Ureter (tissue), 1 donor: ENCODE measurements at places on chromosomes 4 and X. TPM values are rescaled to one million over a fixed set of nuclear protein-coding genes. Genes with fewer than 3 reads are reported as not detected.

The PAGE2 gene
- not detected for total RNA-seq

The C4orf36 gene
- 2.1 TPM for total RNA-seq

The PNMA5 gene
- total RNA-seq = not detected

The NCAPG gene
- total RNA-seq = 0.94 TPM

The NEXMIF gene
- 2.4 TPM for total RNA-seq

The GAGE2A gene
- total RNA-seq = not detected

The PAGE1 gene
- not detected for total RNA-seq

The SLC10A7 gene
- 26.7 TPM for total RNA-seq

The UVSSA gene
- 48.1 TPM for total RNA-seq

The RPS6KA6 gene
- 10.4 TPM for total RNA-seq

The PF4V1 gene
- not detected for total RNA-seq

The CD38 gene
- total RNA-seq = 2.6 TPM

The MAML3 gene
- 23.4 TPM for total RNA-seq

The TRIM60 gene
- not detected for total RNA-seq

The SNX25 gene
- 17.4 TPM for total RNA-seq

The MXRA5 gene
- total RNA-seq = 130 TPM

The COX7B2 gene
- not detected for total RNA-seq

The SRPX gene
- 46.1 TPM for total RNA-seq

The GAR1 gene
- 23.9 TPM for total RNA-seq

The PRKG2 gene
- total RNA-seq = 4.7 TPM

The ASB9 gene
- 2.0 TPM for total RNA-seq

The VBP1 gene
- total RNA-seq = 40.5 TPM

The JAKMIP1 gene
- total RNA-seq = 0.29 TPM

The TAB3 gene
- 27.6 TPM for total RNA-seq

The UGT2B17 gene
- total RNA-seq = 0.23 TPM

The MAOB gene
- total RNA-seq = 28.2 TPM

The MAGEA2 gene
- not detected for total RNA-seq

The HTRA3 gene
- total RNA-seq = 17.5 TPM

The VCX3A gene
- not detected for total RNA-seq

The PPP1R2C gene
- not detected for total RNA-seq

The ARAP2 gene
- total RNA-seq = 45.7 TPM

The AFM gene
- total RNA-seq = not detected

The ZNF157 gene
- total RNA-seq = 0.26 TPM

The GLUD2 gene
- 2.5 TPM for total RNA-seq

The AMER1 gene
- 7.6 TPM for total RNA-seq

The MAGEA4 gene
- not detected for total RNA-seq

The ANK2 gene
- 31.4 TPM for total RNA-seq

The PCDH19 gene
- total RNA-seq = 2.8 TPM

The DGKK gene
- not detected for total RNA-seq
